ENCODE measurements at places on chromosomes 11 and 22.

DNA sequence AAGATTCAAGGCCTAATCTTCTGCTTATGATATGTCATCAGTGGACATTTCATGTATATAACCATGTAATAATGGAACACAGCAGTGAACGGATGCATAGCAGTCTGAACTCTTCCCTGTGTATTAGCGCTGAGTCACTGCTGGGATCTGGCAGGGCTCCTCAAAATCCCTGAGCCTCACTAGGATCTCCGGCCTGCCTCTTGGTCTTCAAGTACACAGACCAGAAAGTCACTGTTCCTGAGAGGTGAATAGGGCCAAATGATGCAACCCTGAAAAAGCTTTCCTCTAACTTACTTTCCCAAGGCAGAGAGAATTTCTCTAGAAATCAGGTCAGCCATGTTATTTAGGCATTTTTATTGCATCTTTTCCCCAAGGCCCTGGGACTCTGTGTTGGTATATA is 35.0 kb downstream of the POU2AF1 start:
- no peak for DNase-seq

DNA sequence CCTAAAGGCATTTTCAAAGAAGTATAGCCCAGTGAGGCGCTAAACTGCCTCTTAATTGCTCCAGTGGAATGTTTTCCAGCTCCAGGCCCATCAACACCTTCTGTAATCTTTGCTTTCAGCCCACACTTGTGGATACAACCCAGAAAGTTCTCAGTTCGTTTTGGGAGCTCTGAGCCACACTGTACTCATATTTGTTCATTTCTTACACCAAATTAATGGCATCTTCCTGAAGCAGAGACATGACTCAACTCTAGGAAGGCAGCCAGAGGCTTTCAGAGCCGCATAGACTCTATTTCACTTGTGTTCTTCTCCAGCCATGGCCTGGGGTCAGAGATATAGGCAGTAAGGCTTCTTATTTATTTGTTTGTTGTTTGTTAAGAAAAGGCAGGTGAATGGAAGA is 175.5 kb upstream of the NCAM1 start:
- no peak for DNase-seq

DNA sequence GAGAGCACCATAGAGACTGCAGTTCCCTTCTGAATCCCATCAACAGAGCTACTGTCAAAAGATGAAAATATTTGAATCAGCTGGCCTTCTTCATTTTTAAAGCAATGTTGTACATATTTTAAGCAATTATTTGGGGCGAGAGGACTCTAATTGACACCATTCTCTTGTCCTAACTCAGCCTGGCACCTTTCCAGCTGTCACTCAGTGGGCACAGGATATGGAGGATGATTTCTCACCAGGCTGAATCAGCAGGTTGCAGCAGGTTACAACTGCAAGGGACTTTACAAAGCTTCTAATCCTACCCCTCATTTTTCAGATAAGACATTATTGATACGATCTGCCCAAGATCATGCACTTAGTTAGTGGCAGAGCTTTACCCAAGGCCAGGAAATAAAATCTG is 11.9 kb upstream of the WT1 start:
- no peak for DNase-seq

DNA sequence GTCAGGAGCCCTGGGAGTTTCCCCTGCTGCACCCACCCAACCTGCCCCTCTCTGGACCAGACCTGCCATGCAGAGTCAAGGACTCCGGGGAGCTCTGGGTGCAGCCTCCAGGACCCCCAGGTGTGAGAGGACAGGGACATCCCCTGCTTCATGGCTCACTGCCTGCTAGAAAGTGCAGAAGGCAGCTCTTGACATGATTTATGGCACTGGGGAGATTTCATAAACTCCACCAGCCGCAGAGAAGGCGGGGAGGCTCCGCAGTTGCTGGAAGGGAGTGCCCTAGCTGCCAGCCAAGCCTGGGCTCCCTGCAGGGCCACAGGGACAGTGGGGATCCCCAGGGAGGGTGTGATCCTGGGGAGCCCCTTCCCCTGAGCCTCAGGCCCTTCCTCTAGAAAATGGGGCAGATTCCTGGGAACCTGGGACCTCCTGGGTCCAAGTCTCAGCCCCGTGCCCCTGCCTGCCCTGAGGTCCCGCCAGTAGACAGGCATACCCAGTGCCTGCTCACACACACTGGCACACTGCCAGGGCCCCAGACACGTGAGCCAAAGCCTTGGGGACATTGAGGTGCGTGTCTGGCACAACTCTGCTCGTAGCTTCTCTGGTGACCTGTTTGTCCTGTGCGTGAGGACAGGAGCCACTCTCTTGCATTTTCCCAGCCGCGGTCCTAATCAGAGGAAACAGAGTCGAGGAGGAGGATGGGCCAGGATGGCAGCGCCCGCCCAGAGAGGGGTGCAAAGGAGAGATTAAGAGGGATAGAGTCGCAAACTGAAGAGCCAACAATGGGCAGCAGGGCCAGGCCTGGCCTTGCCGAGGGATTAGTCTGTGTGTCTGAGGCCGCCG is 13.8 kb downstream of the CABP7 start:
- DNase-seq: peak; percentile 83

DNA sequence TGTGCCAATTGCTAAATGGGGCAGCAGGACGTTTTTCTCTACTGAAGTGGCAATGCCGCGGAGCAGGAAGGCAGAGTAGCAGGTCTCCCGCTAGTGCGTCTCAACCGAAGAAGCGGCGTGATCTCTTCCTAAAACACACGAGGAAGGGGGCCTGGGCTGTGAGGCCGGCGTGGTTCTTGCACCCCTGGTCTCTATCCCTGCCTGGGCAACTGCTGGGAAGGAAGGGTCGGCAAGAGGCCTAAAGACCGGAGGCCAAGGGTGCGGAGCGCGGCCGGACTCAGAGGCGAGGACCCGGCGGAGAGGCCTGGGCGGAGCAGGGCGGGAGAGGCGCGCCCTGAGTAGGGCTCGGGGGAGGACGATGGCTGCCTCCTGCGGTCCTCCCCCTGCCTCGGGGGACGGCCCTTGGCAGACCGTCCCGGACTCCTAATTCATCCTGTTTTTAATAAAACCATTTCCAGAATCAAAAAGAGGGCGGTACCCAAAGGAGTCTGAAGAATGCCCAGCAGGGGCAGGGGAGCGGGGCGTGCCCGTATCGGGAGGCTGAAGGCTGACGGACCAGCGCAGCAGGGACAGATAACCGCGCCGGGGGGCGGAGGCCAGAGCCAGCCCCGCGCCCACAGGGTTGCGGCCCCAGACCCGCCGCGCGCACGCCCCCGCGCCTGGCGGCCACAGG is 572 bp upstream of the APLP2 start:
- no peak for DNase-seq

GRCh38 chr11:2678396-2678795 is 21.4 kb downstream of the KCNQ1OT1 start:
- no peak for DNase-seq

- no peak for DNase-seq
Observed at GRCh38 chr11:64020976-64021756, 14.6 kb upstream of the FLRT1 start.

GRCh38 chr11:69949327-69949726 is 128.8 kb upstream of the ANO1 start:
- DNase-seq: no peak

DNA sequence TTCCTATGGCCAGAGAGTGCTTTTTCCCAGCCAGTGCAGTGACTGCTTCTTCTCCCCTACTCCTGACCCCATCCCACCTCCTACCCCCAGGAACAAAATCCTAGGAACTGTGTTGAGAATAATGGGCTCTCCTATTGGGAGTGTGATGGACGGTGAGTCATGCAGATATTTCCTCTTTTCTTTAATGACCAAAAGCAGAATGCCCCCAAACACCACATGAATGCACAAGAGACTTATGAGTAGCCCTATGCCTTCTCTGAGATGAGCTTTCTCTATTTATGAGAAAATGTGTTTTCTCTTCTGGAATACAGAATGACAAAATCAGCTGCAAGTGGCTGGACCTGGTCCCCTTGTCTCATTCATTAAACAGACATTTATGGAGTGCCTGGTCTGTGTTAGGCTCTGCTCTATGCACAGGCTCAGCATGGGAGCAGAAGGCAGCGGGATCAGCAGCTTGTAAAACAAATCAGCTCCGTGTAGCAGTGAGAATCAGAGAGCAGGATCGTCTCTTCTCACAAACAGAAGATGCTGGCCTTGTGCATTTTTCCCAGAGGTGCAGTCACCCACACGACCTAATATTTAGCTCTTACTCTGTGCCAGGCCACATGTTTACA is 47.5 kb upstream of the GALNT18 start:
- no peak for DNase-seq

DNA sequence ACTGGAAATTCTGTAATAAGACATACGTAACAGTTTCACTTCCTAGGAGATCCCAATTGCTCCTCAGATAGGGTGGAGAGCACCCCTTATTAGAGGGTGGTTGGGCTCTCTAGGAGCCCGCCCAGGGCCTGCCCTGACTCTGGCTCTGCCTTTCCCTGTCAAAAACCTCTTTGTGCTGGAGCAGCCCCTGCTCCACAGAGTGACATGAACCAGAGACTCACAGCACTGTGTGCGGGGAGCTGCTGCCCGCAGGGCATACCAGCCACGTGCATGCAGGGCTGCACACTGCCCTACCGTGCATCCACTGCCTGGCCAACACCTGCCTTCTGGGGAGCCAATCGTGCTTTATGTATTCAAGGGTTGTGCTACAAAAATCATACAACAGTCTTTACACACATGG is 24.3 kb downstream of the KCNQ1OT1 start:
- no peak for DNase-seq

DNA sequence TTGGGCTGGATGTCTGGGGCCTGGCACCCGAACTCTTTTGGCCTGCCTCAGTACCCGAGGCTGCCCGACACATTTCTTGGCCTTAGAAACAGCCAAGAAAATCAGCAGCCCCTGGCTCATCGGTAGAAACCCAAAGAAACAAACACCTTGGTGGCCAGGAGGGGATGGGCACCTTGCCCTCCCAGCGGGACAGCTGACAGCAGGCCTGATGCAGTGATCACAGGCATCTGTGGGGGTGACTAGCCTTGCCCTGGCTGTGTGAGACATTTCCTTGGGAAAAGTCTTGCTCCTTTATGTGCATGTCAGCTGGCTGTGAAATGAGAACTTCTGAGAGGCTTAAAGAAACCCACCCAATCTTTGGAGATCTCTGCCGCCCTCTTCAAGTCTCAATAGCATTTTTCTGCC is 60.9 kb downstream of the SMIM38 start:
- DNase-seq: no peak

DNA sequence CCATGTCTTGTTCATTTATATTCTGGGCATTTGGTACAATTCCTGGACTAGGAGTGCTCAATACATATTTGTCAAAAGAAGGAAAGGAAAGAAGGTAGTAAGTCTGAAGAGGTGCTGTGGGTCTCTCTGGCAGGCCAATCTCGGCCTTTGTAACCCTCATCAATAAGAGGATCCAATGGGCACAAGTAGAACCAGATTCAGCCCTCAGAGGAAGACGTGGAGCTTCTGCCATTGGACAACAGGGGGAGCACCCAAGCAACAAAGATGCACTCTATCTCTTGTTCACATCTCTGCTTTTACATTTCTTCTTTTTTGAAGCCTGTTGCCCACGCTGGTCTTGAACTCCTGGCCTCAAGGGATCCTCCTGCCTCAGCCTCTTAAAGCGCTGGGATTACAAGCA is 2.2 kb upstream of the VPS11 start:
- peak; percentile 67 for DNase-seq

DNA sequence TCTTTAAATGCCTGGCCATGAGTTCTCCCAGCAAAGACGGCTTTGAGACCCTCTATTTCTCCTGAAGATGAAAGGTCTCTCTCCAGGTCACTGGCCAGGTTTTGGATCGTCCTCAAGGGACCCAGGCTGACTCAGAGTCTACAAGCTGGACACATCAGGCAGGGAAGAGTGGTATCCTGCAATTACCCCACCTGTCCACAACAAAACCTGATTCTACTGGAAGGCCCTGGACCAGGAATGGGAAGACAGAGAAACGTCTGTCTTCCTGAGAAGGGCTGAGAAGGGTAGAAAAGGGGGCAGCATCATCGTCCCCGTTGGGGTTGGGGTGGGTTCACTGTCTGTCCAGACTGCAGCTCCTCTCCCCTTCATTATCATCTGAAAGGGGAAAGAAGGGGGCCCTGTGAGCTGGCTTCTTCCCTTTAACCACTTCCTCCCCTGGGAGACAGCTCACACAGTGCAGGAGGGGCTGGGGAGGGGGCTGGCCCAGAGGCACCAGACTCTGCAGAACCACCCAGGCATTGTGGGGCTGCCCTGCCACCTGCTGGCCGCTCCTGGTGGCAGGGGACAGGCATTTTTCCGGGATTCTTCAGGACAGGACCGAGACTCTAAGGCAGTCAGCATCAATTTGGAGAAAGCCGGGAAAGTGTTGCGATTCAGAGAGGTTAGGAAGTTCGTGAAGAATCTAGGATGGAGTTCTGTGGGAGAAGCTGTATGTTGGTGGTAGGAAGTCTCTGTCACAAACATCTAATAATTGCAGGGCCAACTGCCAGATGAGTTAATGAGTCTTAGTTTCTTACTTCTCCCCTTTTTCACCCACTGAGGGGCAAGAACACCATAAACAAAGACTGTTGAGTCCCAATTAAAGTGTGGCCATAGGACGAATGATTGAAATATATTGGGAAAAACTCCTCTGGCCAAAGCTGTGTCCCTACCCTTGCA is 57.6 kb downstream of the SYN3 start:
- DNase-seq: peak; percentile 68

DNA sequence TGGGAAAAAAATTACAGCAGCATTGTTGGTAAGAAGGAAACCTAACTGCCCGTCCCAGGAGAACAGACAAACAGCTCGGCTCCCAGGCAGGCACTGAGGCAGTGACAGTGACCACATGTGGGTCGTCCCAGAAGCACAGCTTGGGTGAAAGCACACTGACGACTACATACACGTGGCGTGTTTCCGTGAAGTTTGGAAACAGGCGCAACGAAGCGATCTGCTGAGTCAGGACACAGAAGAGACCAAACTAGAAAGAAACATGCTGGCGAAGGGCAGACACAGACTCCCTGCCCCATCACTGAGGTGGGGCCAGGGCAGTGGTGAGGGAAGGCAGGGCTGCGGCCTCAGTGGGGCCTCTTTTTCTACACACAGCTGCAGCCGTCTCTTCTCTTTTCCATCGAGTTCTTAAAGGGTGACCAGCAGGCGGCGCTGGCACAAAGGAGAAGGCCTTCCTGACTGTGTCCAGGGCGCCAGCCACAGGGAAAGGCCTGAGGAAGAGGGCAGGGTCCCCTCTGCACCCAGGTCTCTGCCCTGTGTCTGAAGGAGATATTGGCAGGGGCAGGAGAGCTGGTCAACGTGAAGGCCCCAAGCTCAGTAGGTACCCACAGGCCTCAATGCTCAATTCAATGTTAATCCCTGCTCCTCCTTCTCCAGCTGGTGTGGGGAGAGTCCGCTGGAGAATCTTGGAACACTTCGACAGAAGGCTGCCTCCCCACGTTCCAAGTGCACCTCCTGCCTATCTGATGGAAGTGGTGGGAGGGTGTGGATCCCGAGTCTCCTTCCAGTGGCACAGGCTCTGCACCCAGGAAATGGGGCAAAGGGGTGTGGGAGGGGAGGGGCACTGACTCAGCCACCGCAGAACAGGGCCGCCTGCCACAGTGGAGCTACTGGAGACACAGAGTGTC is 19.9 kb downstream of the CARS1 start:
- peak; percentile 72 for DNase-seq

DNA sequence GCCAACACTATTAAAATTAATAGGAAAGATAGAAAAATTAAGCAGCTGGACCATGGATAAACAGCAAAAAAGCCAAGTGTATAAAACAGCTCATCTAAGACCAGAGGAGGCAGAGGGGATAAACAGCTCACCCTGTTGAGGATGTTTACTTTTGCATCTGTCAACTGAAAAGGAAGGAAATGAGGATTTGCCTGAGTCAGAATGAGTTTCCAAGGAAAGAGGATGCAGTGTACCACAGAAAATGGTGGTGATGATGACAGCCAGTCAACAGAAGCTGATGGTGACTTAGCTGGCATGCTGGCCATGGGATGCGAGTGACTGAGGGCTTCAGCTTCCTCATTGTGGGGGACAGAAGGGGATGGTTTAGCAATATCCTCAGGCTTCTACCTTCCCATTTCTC is 183.5 kb downstream of the KIRREL3 start:
- no peak for DNase-seq
